ENCODE measurements at places on chromosomes 12 and 14.

DNA sequence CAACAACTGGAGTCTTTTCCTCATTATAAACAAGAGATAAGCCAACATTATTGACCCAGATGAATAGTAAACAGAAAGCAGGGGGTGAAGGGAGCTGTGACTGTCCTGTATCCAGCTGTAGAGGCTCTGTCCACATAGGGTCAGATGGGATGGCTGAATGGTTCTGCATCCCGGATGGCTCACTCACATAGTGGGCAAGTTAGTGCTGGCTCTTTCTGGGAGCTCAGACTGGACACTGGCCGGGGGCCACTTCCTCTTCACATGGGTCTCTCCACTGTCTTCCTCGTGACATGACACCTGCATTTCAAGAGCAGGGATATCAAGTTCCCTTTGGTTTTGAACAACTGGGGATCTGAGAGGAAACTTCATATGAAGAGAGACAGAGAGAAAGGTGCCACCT, 969.6 kb upstream of the TMEM132C start:
- no peak for DNase-seq

- DNase-seq, result no peak
These were observed 205.1 kb downstream of the PTPRO start for GRCh38 chr12:15527201-15528080.

- DNase-seq, result no peak
These were observed 354.4 kb downstream of the EGLN3 start for GRCh38 chr14:33596211-33597080.

DNA sequence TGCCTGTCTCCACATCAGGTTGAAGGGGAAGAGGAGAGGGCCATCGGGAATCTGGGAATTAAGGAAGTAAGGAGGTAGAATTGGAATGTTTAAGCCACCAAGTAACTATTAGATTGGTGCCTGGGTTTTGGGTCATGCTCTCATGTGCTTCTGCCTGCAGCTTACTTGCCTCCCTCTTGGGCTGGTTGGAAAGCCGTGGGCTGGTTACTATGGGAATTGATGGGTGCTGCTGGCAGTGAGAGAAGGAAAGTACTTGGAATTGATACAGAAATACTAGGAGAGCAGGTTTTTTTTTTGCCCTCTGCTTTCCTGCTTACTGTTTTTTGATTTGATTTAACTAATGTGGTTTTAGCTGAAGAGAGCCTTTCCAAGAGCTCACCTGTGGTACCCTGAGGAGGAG, 493.5 kb upstream of the RGS6 start:
- no peak for DNase-seq

DNA sequence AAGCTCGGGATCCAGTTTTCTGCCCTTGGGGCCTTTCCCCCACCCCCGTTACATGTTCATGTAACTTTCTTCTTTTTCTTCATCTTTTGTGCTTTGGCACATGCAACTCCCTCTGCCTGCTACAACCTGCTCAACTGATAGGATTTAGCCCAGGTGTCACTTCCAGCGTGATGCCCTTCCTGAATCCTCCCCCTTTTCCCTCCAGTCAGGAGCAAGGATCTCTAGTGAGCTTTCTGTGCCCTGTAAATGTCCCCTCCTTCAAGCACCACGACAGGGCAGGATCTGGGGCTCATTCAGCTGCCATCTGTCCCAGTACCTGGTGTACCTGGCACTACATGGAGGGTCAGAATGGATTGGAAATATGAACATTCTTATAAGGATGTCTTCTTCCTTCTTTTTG, 15.3 kb downstream of the PELI2 start:
- DNase-seq, result no peak

DNA sequence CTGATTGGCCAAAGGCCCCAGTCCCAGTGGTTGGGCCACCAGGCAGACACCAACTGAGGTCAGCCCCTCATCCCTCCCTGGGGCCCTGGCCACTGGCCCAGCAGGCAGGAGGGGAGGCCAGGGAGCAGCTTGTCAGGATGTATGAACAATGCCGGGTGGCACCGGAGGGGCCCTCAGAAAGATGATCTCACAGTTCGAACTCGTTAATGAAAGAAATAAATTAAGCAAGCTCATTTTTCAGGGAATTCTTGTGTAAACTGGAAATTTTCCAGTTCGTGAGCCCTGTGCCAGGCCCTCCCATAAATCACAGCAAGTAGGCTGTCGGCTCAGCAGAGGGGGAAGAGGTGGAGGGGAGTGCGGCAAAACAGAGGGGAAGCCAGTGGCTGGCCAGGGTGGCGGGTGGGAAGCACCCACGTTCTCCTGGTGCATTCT, 177.0 kb upstream of the VASH1 start:
- DNase-seq, result no peak

- no peak for DNase-seq
These were observed 199.5 kb upstream of the CAND1 start for GRCh38 chr12:67069451-67070306.

DNA sequence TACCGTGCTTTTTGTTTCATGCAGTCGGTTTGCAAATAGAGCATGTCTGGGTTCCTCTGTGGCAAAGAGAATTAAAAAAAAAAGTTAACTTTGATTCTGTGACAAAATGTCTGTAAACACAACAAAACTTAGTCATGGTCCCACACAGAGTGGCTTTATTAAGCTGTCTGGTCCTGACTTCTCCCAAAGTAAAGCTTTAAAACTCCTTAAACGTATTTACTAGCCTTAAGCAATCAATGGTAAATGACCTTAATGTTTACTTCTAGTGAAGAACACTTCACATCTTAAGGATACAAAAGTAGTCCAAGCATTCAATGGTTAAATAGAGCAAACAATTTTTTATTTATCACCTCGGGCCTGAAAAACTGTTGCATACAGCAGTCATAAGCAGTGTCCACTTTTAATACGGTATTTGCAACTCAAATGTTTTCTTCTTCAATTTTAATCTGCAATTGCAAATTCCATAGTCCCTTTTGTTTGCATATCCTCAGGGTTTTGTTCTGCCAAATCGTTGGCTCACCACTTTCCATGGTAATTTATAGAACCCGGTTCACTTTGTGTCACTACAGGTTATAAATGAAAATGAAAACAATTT, 453.0 kb upstream of the MIS18BP1 start:
- no peak for DNase-seq

DNA sequence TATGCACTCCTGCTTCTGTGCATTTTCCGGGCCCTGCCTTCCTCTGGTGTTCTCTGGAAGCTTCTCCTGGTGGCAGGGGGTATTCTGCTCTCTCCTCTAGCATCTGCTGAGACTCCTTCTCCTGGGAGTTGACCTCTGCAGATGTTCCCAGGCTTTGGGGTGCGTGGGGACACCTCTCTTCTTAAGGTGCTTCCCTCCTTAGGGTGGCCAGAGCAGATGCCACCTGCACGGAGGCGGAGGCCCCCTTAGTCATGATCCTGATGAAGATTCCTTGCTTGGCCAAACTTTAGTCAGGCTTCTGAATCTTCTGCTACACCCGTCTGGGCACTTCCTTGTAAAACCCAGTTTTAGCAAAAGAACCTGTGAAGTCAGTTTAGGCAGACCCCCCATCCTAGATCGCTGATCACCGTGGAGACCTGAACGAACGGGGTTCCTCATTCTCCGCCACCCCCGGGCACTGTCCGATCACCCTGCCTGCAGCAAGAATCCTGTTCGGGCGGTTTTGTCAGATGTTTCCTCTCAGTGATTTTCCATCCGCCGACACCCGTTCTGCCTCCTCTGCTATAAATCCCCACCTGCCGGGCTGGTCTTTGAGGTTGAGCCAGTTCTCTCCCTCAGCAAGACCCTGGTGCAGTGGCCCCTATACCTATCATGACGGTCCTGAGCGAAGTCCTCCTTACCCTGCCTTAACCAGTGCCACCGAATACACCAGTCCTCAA, 111.9 kb downstream of the CALM1 start:
- DNase-seq, result no peak

DNA sequence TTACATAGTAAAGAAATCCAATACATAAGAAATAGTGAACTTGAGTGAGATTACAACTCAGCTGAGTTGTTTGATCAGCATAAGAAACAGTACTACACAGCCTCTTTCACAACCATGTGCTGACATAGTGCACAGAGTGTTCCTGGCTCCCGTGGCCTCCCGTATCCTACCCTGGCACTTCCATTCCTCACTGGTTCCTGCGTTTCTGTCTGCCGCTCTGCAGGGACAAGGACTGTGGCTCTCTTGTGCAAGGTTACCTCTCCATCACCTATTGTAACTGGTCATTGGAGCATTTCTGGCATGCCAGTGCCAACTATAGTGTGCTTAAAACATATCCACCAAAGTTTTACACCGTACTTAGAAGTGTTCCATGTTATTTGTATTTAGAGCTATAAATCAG, 46.3 kb upstream of the PCED1B start:
- DNase-seq, result no peak

GRCh38 chr12:23893611-23894010, 55.9 kb downstream of the SOX5 start:
- DNase-seq, result no peak

DNA sequence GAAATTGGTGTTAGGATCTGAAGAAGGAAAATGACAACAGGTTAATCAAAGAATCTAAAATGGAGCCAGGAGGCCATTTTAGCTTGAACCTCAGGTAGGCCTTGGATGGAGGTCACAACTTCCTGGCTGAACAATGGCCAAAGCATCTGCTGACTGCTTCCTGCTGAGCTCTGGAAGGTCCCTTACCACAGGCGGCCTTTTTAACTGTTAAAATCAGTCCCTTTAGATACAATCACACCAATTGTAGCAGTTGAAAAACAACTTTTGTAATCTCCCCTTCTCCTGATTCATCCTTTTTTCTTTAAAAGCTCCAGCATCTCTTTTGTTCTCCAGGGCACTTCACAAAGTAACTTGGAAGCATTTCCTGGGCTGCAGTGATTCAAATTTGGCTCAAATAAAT, 388.8 kb downstream of the PDZRN4 start:
- no peak for DNase-seq

DNA sequence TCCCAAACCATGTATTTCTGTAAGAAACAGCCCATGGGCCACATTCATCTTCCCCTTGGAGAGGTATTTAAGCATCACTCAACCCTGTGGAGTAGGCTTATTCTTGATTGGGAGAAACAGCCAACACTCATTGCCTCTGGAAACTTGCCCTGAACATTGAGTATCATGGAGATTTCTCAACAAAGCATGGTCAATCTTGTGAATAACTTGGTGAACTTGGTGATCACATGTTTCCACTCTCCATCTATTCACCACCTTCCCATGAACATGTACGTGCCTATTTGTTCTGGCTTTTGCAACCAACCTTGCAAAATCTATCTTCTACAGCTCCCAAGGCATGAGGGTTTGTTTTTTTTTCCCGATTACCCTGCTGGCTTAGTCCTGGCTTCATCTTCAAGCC, 163.2 kb downstream of the PAH start:
- DNase-seq, result no peak

GRCh38 chr12:105982022-105982421, 156.7 kb downstream of the NUAK1 start:
- DNase-seq, result no peak

DNA sequence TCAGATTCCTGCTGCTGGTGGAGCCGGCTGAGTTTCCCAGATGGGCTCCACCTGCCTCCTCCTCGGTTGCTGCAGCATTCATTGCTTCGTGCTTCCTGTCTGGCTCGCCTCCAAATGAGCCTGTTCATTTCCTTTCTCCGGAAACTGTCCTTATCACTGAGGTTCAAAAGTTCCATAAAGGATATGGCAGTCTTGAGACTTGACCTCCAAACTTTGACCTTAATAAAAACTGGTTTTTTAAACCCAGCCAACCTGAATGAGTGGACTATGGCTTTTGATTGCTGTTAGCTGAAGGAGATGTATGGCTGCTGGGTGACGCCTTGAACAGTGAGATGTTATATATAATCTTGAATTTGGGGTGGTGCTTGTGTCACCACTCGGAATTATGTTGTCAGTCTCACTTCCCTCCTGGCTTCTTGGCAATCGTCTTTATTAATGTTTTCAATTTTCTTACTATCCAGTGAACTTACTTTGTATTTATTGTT, 62.7 kb downstream of the RASSF3 start:
- DNase-seq, result no peak

DNA sequence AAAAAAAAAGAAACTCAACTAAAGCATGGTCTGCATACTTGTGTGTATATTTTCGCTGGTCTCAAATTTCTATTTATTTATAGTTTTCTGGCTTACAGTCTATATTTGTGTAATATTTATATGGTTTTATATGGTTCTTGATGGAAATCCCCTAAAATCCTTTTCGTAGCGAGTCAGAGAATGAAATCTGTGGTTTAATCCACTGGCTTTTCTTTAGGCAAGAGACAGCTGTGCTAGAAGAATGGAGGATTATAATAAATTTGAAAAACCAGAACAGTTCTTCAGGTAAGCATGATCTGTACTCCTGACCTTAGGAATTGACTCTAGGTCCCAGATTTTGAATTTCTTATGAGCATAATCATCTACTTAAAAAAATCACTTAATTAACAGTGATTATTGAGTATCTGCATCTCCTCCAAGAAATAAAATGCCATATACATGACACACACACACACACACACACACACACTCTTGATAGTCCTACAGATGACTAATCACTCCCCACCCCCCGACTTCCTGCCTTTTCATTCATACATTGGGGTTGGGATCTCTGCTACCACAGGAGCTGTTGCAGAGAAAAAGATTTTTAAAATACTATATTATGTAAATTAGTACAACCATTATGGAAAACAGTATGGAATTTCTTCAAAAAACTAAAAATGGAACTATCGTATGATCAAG, 113.4 kb downstream of the CRADD start:
- DNase-seq, result no peak

DNA sequence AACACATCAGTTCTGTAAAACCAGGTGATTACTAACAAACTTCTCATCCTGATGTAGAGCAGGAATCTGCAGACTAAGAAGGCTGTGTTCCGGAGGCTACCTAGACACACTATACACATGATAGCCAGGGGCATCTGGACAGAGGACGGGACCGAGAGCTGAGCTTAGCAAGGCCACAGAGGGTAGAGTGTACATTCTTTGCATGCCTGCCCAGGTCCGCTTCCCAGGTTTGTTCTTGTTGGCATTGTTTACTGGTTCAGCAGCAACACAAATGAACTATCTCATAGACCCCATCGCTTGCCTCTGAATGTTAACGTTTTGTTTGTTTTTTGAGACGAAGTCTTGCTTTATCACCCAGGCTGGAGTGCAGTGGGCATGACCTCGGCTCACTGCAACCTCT, 17.7 kb upstream of the TEAD4 start:
- DNase-seq, result no peak

- no peak for DNase-seq
These were observed 88.5 kb upstream of the ZFP36L1 start for GRCh38 chr14:68881396-68881795.

DNA sequence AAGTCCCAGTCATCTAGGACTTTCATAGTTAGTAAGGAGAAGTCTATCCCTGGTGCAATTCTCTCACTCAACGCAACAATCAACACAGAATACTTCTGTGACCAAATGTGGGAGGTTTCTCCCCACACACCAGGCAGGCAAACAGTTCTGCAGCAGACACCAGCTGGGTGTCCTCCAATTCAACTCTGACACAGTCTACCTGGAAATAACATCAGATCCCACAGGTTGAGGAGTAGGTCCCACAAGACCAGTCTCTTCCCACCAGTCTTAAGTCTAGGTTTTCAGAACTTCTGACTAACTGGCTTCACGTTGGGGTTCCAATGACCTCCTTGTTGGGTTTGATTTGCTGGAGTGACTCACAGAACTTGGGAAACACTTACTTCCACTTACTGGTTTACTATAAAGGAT, 14.8 kb downstream of the ACOT6 start:
- no peak for DNase-seq

- DNase-seq, result no peak
These were observed 35.0 kb downstream of the PIK3C2G start for GRCh38 chr12:18296201-18296908.

- DNase-seq, result no peak
These were observed 141.6 kb upstream of the PELI2 start for GRCh38 chr14:55976655-55977054.

GRCh38 chr12:53123578-53124351, 20.5 kb downstream of the SOAT2 start:
- DNase-seq, result no peak

GRCh38 chr14:104080376-104081260, 4.9 kb upstream of the ASPG start:
- no peak for DNase-seq

All from stimulated activated CD8-positive, alpha-beta memory T cell treated with anti-CD3 and anti-CD28 coated beads, Interleukin-4, amount 100 ng/mL, for 24 hours (primary cell).